ENCODE measurements at places on chromosomes 16 and 17. TPM values are rescaled to one million over a fixed set of nuclear protein-coding genes. Genes with fewer than 3 reads are reported as not detected.

The PPM1E gene
- total RNA-seq = 0.03 TPM

The LRRC36 gene
- total RNA-seq = 0.23 TPM

The RHBDL3 gene
- 0.26 TPM for total RNA-seq

The CMIP gene
- total RNA-seq = 45.8 TPM

The TMEM186 gene
- 16.9 TPM for total RNA-seq

The CCDC144A gene
- 2.7 TPM for total RNA-seq

The SCPEP1 gene
- 11.6 TPM for total RNA-seq

The NEUROD2 gene
- not detected for total RNA-seq

The MYH3 gene
- total RNA-seq = 6.5 TPM

The VTN gene
- total RNA-seq = 0.31 TPM

All from activated T-helper 1 cell treated with anti-CD3 and anti-CD28 coated beads, Interleukin-12 subunit alpha, Interleukin-12 subunit beta, Interleukin-2, Interleukin-4 antibody, amounts not matched to agents 30 ng/mL and 10 ng/mL and 1 ng/mL, durations not matched to agents 14 hours and 24 hours and 36 hours (primary cell).